ENCODE measurements at places on chromosomes 6 and 20.

DNA sequence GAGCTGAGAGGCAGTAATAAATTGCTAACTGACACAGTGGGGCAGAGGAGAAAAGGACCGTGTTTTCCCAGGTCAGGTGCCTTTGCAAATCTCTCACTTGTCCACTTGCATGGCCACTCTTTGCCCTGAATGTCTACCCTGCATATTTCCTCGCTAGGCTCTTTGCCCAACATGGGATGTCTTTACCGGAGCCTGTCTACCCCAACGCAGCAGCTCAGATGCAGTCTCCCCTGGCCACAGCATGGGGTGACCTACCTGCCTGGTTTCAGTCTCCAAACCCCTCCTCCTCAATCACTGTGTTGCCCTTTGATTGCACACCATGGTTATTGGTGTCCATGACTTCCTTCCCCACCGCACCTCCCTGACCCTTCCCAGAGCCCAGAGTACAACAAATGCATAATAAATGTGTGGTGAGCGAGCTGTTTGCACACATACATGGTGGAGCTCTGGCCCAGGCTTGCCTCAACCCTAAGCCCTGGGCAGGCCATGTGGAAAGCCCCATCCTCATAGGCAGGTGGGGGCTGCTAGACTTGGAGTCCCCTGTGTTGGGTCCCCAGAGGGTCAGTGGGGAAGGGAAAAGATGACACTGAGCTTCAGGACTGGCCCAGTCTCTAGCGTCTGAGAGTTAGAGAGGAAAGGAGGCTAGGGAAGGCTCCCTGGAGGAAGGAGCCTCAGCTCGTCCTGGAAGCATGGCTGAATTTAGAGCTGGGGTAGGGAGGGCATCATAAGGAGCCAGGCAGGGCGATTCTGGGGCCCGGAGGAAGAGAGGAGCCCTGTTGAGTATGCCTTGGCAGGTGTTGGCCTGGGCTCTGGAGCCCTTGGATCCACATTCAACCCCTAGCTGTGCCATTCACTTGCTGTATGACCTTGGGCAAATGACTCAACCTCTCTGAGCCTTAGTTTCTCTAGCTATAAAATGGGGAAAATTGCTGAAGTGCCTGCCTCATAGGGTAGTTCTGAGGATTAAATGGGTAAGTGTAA lies 4.4 kb upstream of the BPIFB6 start:
- no peak for DNase-seq

- DNase-seq: no peak
Observed at GRCh38 chr20:49133571-49133970, 54.6 kb downstream of the STAU1 start.

- no peak for DNase-seq
Observed at GRCh38 chr6:75481394-75481793, 12.2 kb downstream of the FILIP1 start.

DNA sequence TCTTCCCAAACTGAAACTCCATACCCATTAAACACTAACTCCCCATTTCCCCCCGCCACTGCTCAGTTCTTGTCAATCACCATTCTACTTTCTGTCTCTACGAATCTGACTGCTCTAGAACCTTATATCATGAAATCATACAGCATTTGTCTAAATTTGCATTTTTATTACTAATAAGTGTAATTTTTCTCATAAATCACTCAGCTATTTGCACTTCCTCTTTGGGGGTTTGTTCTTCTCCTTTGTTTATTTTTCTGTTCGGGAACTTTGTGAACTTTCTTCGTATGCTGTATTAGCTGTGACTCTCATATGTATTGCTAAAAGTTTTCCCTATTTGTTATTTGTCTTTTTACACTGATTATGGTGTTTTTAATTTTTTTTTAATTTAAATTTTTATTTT lies 152.2 kb downstream of the SLC16A10 start:
- no peak for DNase-seq

DNA sequence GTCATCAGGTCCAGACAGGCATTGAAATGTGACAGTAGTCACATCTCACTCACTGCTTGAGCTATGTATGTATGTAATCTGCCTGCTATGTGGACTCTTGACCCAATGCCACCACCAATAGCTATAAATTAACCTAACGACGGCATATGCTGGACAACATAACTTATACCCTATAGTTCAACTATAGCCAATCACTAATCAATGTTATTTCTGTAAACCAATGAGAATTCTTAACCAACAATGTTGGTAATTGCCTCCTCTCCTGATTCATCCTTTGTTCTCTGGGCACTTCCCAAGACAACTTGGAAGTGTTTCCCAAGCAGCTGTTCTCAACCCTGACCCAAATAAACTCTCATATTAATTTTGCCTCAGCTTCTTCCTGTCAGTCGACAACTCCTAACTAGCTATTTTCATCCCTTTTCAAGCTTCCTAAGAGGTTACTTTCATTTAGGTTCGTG lies 24.1 kb upstream of the SERPINB1 start:
- no peak for DNase-seq

GRCh38 chr20:62208795-62209755 lies 11.0 kb downstream of the HRH3 start:
- DNase-seq: no peak

GRCh38 chr20:3045042-3045815 lies 623 bp upstream of the MRPS26 start:
- DNase-seq: peak; percentile 29

- DNase-seq: no peak
Observed at GRCh38 chr20:58065508-58066361, 162.7 kb downstream of the ANKRD60 start.
